Fibroblast of lung (primary cell): ENCODE measurements at places on chromosomes 1 and 21. TPM values are rescaled to one million over a fixed set of nuclear protein-coding genes. Genes with fewer than 3 reads are reported as not detected.
A peak's percentile ranks its signal among the peaks of the same experiment; 100 is the strongest.

GRCh38 chr21:39078322-39079065 is 104.8 kb downstream of the PSMG1 start:
- peak; percentile 26 for DNase-seq

- DNase-seq: no peak
These were observed 66.8 kb downstream of the SASS6 start for GRCh38 chr1:100065969-100066227.

- no peak for DNase-seq
These were observed 504.1 kb upstream of the PKN2 start for GRCh38 chr1:88179943-88180342.

GRCh38 chr1:90963236-90963635 is 58.6 kb downstream of the ZNF644 start:
- DNase-seq: no peak

DNA sequence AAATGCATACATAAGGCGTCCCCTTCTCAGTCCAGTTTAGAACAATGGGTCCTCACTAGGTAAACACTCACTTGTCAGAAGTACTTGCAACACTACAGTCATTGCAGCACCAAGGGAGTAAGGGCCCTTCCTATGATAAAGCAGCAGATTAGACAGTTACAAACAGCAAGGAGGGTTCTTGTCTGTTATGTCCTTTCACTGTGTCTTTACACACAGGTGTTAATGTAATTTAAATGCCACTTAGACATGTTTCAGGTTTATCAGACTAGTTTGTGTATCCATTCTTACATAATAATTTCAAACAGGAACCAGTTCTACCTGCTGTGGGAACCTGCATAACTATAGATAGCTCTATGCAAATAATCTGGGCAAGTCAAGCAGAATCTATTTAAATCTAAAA is 105.6 kb upstream of the USH2A start:
- DNase-seq: no peak

C1orf87 gene
- under 0.01 and 0.50 TPM in 2 replicates for total RNA-seq

TTC4 gene
- total RNA-seq: 18.2 and 19.3 TPM in 2 replicates
